CD4-positive, alpha-beta T cell treated with Interleukin-17A for 1 hour (primary cell): ENCODE measurements at places on chromosomes 6 and 20.

GRCh38 chr6:3610921-3611320 is 140.6 kb downstream of the PXDC1 start:
- DNase-seq, result no peak

DNA sequence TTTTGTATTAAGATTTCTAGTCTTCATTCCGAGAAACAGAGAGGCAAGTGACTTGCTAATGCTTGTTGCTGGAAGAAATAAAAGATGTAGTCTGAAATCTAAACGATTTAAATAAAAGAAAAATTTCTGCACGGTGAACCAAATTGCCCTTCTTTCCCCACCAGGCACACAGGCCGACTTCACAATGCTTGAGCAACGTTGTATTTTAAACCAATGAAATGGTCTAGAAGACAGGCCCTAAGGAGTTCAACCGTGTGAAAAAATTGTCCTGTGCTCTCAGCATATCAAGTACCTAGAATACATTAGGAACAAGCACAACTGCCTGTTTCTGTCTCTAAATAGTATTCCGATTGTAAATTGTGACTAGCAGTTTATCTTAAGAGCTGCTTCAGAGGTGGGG is 308.8 kb upstream of the SOX4 start:
- DNase-seq, result no peak

DNA sequence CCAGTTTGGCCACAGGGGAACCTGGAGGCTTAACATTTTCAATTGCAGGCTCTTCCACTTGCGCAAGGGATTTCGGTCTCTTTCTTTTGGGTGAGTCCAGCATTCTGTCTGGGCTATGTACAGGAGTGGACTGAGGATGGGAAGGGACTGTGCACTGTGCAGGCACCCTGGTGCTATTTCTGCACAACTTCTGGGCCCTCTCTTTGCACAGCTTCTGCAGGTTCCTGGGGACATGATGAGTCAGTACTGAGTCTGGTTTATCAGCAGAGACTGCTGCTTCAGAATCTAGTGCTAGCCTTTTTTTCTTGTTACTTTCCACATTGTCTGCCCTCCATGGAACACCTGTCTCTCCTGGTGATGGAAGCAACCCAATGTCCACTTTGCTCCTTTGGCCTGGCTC is 78.5 kb upstream of the ASF1A start:
- DNase-seq, result no peak

DNA sequence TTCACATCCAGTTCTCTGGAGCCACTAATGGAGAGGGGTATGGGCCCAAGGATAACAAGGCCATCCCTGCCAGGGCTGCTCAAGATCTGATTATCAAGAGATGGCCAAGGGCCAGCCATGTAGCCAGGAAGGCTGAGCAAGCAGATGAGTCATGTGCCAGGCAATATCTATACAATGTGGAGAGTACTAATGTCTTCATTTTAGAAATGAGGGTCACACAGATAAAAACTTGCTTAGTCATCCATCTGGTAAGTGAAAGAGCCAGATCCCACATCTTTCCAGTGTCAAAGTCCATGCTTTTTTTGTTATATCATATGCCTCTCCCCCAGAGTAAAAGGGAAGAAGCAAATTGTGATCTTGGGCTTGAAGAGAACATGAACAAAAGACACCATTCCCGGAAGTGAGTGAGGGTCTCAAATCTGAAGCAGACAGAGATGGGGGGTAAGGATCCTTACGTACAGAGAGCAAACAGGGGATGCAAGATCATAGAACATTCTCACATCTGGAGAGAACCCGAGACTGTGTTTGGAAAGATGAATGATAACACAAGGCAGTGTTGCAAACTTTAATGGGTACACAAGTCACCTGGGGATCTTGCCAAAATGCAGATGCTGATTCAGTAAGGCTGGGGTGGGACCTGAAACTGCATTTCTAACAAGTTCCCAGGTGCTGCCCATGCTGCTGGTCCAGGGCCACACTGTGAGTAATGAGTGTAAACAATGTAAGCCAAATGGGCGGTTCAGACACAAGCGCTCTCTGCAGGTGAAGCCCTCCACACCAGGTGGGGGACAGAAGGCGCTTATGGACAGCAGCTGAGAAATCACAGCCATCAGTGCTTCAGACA is 20.0 kb upstream of the GSTA3 start:
- DNase-seq, result no peak

GRCh38 chr20:62400021-62400420 is 7.1 kb downstream of the CABLES2 start:
- no peak for DNase-seq

DNA sequence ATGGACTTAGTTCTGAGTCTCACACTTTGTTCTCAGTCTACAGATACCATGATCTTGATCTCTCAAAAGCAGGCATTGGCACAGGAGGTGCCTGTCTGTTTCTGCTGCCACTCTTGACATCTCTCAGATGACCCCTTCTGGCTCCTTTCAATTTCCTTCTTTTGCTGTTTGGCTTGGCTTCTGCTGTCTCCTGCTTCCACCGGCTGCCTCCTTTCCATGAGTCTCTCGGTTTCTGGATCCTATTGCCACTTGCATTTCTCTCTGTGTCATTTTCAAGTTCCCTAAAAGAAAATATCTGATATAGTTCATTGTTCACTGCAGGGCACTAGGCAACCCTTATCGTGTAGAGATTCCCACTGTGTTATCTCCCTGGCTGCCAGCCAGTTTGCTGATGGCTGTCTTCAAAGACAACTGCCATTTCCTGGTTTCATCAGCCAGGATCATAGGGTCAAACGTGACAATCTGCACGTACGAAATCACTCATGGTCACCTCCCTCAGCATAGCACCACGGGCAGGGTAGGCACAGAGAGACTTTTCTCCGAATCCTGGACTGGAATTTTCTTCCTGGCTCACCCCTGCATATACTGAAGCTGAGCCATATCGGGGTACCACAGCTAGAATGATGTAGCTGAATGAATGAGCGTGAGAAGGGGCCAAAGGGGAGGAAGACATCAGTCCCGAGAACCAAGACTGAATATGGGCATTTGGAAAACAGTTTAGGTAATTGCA is 144.6 kb upstream of the TMEM170B start:
- DNase-seq, result no peak

DNA sequence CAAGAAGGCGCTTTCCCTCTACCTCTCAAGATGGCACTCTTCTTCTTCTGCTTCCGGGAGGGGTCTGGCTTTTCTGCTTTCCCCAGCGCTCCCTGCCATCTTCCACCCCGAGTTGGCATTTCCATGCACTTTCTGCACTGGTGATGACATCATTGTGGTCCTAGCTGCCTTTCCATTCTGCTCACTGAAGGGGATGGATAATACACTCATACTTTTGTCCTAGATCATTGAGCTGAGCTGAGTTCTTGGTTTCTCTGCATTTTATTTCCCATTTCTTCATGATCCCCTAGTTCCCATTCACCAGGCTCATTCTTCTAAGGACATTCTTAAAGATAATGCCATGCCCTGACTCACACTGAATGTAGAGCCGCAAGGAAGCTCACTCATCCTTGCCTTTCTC is 96.7 kb downstream of the EDN1 start:
- no peak for DNase-seq

DNA sequence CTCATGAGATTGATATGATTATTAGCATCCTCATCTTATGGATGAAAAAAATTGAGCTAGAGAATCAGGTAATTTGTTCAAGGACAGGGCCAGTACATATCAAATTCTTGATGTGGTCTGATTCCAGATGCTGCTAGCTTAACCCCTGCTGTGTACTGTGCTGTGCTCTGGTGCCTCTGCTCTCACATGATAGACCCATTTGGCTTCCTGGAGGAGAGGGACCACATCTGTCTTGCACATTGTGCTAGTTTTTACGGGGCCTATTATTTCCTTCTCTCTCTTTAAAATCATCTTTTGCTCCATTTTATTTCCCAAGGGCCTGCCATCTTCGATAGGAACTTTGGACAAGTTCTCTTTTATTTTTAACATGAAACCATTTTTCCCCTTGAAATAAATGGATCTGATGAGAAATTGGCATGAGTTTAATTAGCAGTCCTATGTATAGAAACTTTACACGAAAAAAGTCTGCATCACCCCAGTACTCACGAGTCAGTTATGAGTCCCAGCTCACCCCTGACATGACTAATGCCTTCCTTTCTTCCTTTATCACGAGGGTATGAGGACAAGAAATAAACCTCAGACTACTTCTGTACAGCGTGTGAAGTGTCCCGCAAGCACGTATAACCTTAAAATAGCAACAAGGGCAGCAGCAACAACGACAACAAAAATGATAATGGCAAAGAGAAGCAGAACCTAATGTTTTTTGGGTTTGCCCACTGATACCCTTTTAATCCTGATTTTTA is 26.5 kb downstream of the CD109 start:
- no peak for DNase-seq

GRCh38 chr6:162539321-162539720 is 188.2 kb downstream of the PRKN start:
- DNase-seq, result no peak

- DNase-seq, result no peak
Observed at GRCh38 chr20:9195031-9195430, 126.1 kb downstream of the PLCB4 start.

DNA sequence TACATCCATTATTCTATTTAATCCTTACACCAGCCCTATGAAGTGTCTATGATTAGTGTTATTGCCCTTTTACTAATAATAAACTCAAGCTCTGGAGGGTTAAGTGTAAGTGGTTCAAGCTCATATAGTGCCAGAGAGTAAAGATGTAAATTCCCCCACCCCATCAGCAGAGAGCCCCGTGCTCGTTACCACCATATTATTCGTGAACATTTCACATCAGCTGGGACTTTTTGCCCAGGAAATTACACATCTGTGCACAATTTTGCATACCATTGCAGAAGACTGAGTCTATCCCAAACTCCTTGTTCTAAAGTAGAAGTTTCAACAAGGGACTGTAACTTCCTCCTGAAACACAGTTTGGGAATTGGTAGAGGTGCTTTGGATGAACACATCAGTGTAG is 220.1 kb downstream of the BCAS1 start:
- no peak for DNase-seq

GRCh38 chr6:81774542-81774941 is 22.1 kb upstream of the TENT5A start:
- DNase-seq, result no peak

DNA sequence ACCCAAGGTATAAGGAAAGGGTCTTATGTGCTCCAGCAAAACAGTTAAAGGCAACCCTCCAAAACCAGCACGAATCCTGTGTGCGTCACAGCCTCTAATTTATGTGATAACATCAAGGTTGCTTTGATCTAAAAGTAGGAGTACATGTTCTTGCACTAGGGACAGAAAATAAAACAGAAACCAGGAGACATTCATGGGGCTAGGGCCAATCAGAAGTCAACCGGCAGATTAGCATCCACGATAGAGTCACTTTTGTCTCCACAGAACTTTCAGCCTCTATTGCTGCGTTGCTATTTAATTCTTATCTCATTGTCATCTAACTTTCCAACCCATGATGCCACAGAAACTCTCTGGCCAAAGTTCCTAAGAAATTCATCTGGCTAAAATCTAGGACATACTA is 178.8 kb upstream of the PTCHD4 start:
- DNase-seq, result no peak

- DNase-seq, result no peak
Observed at GRCh38 chr6:154138793-154139192, 99.8 kb downstream of the OPRM1 start.

DNA sequence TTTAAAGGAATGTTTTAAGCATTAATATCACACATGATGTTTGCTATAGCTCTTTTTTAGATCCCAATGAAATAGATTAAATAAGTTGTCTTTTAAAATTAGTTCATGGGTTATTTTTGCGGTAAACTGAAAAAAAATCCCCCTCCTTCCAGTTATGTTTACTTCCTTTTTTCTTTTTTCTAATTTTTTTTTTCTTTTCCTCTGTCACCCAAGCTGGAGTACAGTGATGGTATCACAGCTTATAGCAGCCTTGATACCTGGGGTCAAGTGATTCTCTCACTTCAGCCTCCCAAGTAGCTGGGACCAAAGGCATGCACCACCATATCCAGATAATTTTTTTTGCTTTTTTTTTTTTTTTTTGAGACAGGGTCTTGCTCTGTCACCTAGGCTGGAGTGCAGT is 17.8 kb upstream of the SCAF8 start:
- no peak for DNase-seq

GRCh38 chr20:37243076-37243936 is 18.3 kb downstream of the GHRH start:
- DNase-seq, result no peak

DNA sequence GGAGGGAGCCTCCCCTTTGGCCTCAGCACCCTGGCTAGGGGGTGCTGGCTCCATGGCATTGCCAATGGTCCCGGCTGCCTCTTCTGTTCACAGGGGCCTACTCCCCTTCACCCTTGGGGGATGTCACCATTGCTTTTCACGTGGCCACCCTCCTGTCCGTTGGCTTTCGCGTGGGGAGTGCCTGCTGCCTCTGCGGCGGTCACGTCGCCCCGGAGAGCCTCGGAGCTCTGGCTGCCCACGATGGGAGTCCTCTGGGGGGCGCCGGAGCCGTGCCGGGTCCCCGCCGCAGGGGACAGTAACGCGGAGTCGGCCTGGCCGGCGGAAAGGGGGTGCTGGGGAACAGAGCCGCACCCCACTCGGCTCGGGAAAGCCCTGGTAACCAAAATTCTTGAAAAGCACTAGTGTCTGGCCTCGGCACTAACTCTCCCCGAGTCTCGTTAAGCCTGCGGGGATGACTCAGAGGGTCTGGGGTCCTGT is 661 bp upstream of the HEBP2 start:
- peak; percentile 37 for DNase-seq

DNA sequence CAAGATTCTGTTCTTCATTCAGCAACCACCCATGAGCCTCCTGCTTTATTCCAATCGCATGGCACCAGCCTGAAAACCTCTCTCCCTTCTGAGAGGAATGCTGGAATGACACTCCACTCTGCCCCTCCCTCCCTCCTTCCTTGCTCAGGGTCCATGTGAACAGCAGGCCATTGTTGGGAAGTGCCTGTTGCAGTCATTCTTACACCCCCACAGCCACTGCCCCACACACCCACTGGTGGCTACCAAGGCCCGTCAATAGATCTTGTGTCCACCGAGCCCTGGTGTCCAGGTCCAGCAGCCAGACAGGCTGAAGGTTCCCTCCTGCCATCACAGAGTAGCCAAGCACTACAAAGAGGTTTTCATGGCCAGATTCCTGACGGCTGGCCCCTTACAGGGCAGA is 6.5 kb downstream of the PDRG1 start:
- DNase-seq, result no peak

- no peak for DNase-seq
Observed at GRCh38 chr6:80907831-80908230, 801.4 kb downstream of the BCKDHB start.

- DNase-seq, result peak; percentile 45
Observed at GRCh38 chr20:63873477-63873971, 8.5 kb downstream of the TPD52L2 start.

DNA sequence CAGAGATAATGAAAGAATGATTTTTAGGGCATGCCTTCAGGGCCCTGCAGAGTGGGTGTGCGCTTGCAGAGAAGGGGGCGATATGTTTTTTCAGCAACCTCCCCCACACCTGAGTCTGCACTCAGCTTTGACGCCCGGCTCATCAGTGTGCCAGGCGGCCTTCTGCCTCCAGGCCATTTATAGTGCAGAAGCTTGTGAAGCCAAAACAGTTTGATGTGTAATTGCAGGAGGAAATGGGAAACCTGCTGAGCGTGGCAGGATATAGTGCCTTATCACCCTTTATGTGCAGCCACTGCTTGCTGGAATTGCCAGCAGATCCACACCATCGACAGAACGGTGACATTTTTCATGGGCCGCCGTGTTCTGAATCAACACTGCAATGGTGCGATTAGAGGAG is 178.2 kb downstream of the CDH4 start:
- no peak for DNase-seq
